ENCODE measurements at places on chromosomes 2 and 18. TPM values are rescaled to one million over a fixed set of nuclear protein-coding genes. Genes with fewer than 3 reads are reported as not detected.
A peak's percentile ranks its signal among the peaks of the same experiment; 100 is the strongest.

DNA sequence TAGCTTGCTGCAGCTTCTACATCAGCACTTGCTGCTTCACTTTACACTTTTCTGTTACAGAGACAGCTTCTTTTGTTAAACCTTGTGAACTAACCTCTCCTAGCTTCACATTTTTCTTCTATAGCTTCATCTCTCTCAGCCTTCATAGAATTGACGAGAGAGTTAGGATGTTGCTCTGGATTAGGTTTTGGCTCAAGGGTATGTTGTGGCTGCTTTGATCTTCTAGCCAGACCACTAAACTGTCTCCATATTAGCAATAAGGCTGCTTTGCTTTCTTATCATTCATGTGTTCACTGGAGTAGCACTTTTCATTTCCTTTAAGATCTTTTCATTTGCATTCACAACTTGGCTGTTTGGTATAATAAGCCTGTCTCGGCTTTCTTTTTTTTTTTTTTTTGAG, 46.3 kb upstream of the GRB14 start:
- no peaks in the 10 kb centered on the region for H3K27me3 ChIP-seq
- no peaks in the 10 kb centered on the region for H3K36me3 ChIP-seq
- DNase-seq: no peak

DNA sequence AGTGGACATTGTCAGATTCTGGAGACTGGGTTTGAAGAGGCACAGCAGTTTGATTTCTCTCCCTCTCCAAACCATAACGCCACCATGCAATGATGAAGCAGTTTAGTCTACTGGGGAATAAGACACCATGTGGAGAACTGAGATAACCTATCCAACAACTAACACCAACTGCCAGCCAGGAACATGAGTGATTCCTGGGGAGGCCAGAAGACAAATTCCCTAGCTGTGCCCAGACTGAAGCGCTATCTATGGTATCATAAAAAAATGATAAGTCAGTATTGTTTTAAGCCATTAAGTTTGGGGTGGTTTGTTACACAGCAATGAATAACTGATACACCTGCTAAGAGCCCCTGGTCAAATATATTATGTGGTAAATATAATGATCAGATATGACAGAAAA, 129.3 kb downstream of the EXOC6B start:
- no peaks in the 10 kb centered on the region for H3K27me3 ChIP-seq
- DNase-seq: no peak
- H3K27ac ChIP-seq: no peak overlapping the region
- no peak overlapping the region for H3K4me3 ChIP-seq
- no peaks in the 10 kb centered on the region for H3K4me1 ChIP-seq
- H3K36me3 ChIP-seq: peaks cover 3% of the 10 kb centered on the region

DNA sequence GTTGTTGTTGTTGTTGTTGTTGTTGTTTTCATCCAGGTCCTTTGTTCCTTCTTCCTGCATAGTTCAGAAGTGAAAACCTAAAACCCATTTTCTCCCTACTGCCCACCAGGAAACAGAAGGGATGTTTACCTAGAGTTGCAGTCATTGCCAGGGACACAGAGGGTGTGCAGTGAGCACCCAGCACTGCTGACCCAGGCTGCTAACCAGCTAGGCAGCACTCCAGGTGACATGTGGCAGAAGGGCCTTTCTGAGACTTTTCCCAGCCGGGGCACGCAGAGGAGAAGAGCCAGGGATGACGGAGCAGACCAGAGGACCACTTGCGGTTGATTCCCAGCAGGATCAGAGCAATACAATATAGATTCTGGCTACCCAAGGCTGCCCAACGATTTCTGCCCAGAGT, 286.3 kb downstream of the BCL11A start:
- no peak overlapping the region for H3K4me3 ChIP-seq
- no peak overlapping the region for H3K27ac ChIP-seq
- H3K27me3 ChIP-seq: no peaks in the 10 kb centered on the region
- DNase-seq: no peak

DNA sequence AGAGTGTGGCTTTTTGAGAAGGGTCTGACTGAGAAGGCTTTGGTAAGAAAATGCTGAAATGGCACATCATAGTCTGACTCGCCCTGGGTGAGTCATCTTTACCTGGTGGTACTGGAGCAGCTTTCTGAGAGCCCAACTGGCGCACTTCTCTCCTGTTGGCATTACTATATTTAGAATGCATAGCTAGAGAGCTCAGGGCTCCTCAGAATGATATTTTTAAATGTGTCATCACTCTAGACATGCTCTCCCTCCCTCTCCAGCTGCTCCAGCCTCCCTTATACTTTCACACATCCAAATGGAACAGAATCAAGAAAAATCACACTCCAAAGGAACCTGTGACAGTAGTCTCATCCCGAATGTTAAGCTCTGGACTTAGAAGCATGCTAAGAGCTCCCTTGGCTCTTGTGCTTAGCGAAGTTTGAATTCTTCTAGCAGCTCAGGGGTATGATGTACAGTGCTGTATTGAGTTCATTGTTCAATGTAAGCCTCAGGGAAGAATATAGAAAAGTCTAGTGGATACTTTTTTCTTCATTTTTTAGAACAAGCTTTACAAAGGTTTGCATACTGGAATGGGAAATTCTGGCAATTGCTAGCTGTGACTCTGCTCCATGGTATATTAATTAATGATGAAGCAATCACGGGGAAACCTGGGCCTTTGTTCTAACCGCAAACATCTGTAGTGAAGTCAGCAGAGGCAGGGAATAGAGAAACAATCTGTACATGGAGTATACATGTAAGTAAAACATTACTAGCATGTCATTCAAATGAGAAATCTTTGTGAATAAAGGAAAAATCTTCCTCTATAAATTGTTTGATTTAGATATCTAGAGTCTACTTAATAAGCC, 751.2 kb upstream of the NRXN1 start:
- no peaks in the 10 kb centered on the region for H3K36me3 ChIP-seq
- H3K4me1 ChIP-seq: no peaks in the 10 kb centered on the region
- no peak overlapping the region for H3K27ac ChIP-seq
- H3K27me3 ChIP-seq: no peaks in the 10 kb centered on the region

DNA sequence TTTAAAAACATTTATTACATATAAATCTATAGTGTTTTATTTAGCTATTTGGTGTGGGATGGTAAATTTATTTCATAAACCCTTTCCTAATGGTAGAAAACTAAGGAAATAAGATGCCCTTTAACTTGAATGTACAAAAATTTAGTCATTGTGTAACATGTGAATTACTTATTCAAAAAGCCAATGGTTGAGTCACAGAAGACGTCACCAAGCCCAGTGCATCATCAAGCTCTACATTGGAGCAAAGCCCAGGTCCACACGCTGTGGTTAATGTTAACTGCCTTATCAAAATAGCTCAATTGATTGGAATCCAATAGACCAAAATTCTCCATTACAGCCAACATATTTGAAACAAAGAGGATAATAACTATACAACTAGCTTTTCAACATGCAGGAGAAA, 145.5 kb upstream of the LYPD1 start:
- DNase-seq: no peak
- no peak overlapping the region for H3K27ac ChIP-seq
- no peaks in the 10 kb centered on the region for H3K36me3 ChIP-seq
- no peaks in the 10 kb centered on the region for H3K27me3 ChIP-seq
- H3K4me1 ChIP-seq: no peaks in the 10 kb centered on the region

GRCh38 chr18:21998486-21998885, 170.9 kb upstream of the GATA6 start:
- H3K4me1 ChIP-seq: peaks cover 7% of the 10 kb centered on the region
- H3K36me3 ChIP-seq: no peaks in the 10 kb centered on the region
- H3K4me3 ChIP-seq: no peak overlapping the region
- DNase-seq: no peak
- peaks cover 6% of the 10 kb centered on the region for H3K27me3 ChIP-seq

DNA sequence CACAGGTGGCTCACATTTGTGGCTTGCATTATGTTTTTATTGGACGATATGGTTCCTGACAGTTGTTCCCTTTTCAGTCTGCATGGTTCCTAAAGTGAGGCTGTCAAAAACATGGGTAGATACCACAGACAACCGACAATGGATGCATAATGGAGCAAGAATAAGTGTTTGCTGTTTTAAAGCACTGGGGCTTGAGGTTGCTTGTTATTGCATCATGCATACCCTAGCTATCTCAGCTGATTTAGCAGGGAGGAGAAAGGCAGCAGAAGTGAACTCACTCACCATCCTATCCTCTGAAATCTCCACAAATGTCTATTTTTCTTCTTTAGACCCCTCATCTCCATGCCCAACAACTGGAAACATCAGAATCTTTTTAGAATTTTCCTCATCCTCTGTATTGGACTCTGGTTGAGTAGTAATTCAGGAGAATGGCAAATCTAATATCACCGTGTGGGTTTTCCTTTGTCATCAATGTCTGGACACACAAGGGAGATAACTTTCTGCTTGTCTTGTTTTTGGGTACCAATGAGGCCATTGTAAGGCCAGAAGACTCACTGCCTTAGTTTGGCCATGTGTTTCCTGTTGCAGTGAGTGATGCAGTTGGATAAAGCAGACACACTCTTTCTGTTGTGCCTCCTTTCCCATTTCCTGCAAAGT, 46.7 kb downstream of the FBXO48 start:
- H3K27me3 ChIP-seq: no peaks in the 10 kb centered on the region
- peaks cover 2% of the 10 kb centered on the region for H3K36me3 ChIP-seq
- peaks cover 12% of the 10 kb centered on the region for H3K4me1 ChIP-seq
- H3K27ac ChIP-seq: no peak overlapping the region

- H3K27ac ChIP-seq: no peak overlapping the region
- no peak overlapping the region for H3K4me3 ChIP-seq
- no peak for DNase-seq
- H3K4me1 ChIP-seq: no peaks in the 10 kb centered on the region
Measured at GRCh38 chr2:85485815-85486214, 53.2 kb upstream of the MAT2A start.

DNA sequence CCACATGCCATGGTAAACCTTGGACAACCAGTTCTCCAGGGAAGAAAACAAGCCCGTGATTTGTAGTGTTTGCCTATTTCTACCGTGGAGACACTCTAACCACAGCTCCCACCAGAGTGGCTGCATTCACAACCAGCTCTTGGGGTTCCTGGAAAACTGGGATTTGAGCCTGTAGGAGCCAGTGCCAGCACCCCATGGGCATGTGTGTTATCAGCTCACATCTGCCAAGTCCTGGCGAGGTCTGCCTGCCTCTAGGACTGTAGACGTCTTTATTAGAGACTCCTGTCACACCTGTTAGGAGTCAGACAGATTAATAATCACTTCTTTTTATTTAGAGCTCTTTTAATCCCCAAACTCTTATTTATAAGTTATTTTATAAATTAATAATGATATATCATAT, 41.0 kb downstream of the INPP5D start:
- peak overlapping the region; percentile 96 for H3K27ac ChIP-seq
- H3K36me3 ChIP-seq: peaks cover 2% of the 10 kb centered on the region
- H3K4me3 ChIP-seq: peak overlapping the region; percentile 84
- peaks cover 54% of the 10 kb centered on the region for H3K4me1 ChIP-seq
- no peak for DNase-seq
- H3K27me3 ChIP-seq: no peaks in the 10 kb centered on the region

- no peak overlapping the region for H3K27ac ChIP-seq
- H3K36me3 ChIP-seq: peaks cover 12% of the 10 kb centered on the region
- H3K4me1 ChIP-seq: peaks cover 5% of the 10 kb centered on the region
- no peak overlapping the region for H3K4me3 ChIP-seq
- no peak for DNase-seq
- no peaks in the 10 kb centered on the region for H3K27me3 ChIP-seq
Measured at GRCh38 chr2:224865016-224865415, 148.9 kb upstream of the CCDC195 start.

- no peak overlapping the region for H3K4me3 ChIP-seq
- H3K4me1 ChIP-seq: peaks cover 30% of the 10 kb centered on the region
- no peak for DNase-seq
- H3K27ac ChIP-seq: no peak overlapping the region
Measured at GRCh38 chr2:172013396-172013795, 13.6 kb downstream of the METAP1D start.

DNA sequence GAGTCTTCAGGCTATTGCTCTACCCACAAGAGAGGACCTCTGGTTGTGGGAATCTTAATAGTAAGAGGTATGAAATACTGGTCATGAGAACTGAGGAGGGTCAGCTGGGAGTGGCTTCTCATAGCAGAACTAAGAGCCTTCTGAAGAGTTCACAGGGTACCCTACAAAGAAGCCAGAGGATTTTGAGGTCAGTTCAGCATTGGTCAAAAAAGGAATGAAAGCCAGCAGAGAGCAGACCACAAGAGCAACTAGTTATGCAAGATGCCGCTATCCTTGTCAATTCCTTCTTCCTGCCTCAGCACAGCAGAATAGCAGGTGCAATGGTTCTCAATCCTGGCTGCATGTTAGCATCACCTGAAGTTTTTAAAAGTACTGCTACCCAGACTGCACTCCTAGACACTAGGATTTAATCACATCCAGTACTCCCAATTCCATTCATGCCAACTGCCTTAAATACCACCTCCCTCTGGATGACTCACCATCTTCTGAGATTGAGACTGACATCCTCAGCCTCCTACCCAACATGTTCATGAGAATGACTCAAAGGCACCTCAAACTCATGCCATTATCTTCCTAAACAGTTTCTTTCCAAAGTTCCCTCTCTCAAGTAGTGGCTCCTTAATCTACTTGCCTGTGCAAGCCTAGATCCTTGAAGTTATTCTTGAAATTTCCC, 81.0 kb upstream of the RBMS1 start:
- DNase-seq: no peak
- no peaks in the 10 kb centered on the region for H3K4me1 ChIP-seq
- H3K4me3 ChIP-seq: no peak overlapping the region

- H3K4me3 ChIP-seq: no peak overlapping the region
- H3K36me3 ChIP-seq: no peaks in the 10 kb centered on the region
- H3K27me3 ChIP-seq: peaks cover 10% of the 10 kb centered on the region
- H3K4me1 ChIP-seq: peaks cover 2% of the 10 kb centered on the region
- no peak for DNase-seq
- H3K27ac ChIP-seq: no peak overlapping the region
Measured at GRCh38 chr2:53511549-53511948, 256.1 kb upstream of the CHAC2 start.

DNA sequence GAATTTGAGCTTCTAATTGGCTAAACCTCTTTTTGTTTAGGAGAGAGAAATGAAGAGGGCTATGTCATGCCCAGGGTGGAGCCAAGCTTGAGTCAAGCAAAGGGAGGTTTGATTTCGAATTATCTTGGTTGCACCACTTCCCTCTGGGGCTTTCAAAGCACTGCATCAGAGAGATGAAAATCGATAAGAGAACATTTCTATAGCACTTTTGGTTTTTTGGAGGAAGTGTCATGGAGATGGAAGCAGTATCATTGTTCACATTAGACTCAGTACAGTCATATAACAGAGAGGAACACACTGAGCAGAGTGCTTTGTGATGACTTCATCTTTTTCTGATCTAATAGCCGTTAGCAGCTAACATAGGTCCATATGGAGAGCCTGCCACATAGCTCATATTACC, 120.3 kb upstream of the UXS1 start:
- no peaks in the 10 kb centered on the region for H3K36me3 ChIP-seq
- no peak for DNase-seq
- no peaks in the 10 kb centered on the region for H3K27me3 ChIP-seq
- H3K4me3 ChIP-seq: no peak overlapping the region
- no peak overlapping the region for H3K27ac ChIP-seq
- H3K4me1 ChIP-seq: peaks cover 5% of the 10 kb centered on the region

Gene CD28
- total RNA-seq: 177 TPM

Gene SLC38A11
- not detected for total RNA-seq

Gene CLEC4F
- not detected for total RNA-seq

Gene NPAS2
- total RNA-seq: 4.6 TPM

Data from T-helper 17 cell (primary cell).